Ovary (tissue), 10 donors: ENCODE measurements at places on chromosomes 11 and 22.

- no peak for DNase-seq
Observed at GRCh38 chr22:38172832-38173640, 8.6 kb downstream of the PLA2G6 start.

- no peak for DNase-seq
Observed at GRCh38 chr11:76781807-76782530, 1.2 kb upstream of the TSKU start.

DNA sequence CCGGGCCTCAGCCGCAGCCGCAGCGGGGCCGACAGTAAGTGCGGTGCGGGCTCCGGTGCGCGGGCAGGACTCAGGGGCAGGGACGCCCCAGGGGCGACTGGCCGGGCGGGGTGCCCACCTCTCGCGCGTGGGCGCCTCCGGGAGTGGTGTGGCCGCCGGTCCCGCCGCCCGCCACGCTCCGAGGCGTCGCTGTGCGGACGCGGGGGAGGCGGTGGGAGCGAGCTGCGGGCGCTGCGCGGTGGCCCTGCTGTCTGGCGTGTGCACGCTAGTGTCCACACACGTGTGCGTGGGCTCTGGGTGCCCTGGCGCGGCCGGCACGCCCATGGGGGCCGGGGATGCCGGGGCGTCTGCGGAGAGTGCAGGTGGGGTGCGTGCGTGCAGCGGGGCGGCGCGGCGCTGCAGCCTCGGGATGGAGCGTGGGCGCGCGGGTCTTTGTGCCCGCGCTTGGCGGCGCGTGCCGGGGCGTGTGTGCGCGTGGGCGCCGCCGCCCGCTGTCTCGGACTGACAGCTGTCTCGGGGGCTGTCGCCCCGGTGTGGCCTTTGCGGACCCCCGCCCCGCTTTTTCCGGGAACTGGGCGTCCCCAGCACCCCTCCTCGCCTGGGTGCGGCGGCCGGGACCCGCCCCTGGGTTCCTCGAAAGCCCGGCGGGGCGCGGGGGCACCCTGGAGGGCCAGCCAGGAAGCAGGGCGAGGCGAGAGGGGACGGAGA, 804 bp downstream of the KCNK4 start:
- no peak for DNase-seq

GRCh38 chr11:68962527-68963250, 18.1 kb downstream of the MRGPRD start:
- no peak for DNase-seq

GRCh38 chr22:40056559-40056958, 61.8 kb downstream of the FAM83F start:
- no peak for DNase-seq

DNA sequence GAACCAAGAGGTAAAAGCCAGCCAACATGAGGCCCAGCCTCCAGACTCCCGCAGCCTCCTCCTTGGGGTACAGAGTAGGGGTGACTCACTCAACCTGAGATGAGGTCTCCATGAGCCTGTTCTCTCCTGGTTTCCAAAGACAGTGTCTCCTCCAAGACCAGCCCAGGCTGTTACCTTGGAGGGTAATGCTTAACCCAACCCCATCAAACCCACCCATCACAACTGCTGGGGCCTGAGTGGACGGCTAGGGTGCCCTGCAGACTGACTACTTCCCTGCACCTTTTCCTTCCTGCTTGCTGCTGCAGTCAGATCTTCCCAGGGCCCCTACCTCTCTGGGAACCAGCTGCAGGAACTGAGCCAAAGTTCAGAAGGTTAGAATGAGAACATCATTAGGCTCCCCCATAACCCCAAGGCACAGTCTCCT, 5.1 kb upstream of the NOL12 start:
- no peak for DNase-seq

DNA sequence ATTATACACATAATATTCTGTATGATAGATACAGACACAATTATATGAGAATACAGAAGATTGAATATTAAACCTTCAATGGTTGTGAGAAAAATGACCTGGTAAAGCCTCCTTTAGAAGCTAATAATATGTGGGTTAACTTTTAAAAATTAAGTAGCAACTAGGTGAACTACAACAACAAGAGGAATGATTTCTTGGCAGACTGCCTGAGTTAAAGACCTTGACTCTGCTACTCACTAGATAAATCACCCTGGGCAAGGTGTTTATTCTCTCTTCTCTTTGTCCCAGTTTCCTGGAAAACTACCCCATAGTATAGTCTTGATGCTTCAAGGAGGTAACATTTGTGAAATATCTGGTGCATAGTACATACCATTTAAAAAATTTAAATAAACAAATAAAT, 519.6 kb upstream of the TENM4 start:
- DNase-seq = no peak

- no peak for DNase-seq
Observed at GRCh38 chr22:16936625-16937024, 71.4 kb downstream of the GAB4 start.

- no peak for DNase-seq
Observed at GRCh38 chr11:122277493-122277892, 161.5 kb upstream of the BLID start.

DNA sequence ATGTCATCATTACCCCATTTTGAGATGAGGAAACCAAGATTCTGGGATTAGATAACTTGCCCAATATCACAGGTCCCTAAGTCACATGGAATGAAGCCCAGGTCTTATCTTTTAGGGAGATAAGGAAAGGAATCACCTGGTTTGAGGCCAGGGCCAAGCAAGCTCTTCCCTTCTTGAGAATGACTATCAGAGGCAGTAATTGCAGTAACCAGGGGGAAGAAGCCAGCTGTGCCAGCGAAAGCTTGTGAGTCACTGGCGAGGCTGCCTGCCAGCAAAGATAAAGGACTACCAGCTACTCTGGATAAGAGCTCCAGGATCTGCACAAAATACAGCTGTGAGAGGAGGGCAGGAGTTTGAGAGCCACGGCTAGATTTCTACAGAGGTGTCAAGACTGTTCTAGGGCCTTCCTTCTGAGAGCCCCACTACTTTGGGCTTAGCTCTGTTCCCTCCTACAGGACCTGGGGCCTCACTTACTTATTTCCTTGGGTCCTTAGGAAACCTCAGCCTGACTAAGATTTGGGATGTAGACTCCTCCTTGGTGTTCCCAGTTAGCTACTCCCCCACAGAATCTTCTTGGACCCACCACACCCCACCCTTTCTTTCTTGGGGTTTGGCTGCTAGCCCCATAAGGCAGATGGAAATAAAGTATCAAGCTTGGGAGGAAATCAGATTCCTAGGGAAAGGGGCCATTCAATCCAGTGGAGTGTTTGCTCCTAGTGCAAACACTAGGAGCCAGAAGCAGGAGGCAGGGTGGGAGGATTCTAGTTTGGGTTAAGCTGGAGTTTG, 9.7 kb upstream of the CCKBR start:
- DNase-seq = peak; percentile 66

- DNase-seq = no peak
Observed at GRCh38 chr11:117420143-117420485, 92.5 kb downstream of the CEP164 start.

DNA sequence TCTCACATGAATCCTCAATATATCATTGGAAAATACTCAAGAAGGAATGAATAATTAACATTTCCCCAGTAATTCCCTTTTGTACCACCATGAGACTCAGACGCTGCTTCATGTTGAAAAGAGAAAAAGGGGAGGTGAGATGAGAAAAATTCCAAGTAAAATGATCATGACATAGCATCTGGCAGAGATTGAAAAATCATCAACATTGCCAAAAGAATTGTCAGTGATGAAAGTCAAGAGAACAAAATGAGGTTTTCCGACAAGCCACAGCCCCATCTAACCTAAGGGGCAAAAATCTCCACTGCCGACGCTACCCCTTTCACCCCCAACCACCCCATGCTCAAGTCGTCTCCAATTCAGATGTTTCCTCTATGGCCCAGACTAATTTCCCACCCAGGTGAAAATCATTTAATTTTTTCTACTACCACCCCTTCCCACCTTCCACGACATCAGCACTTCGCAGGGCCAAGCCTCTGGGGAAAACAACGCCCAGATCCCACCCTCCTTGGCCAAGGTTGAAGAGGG, 1.2 kb downstream of the RAB6A start:
- DNase-seq = no peak

DNA sequence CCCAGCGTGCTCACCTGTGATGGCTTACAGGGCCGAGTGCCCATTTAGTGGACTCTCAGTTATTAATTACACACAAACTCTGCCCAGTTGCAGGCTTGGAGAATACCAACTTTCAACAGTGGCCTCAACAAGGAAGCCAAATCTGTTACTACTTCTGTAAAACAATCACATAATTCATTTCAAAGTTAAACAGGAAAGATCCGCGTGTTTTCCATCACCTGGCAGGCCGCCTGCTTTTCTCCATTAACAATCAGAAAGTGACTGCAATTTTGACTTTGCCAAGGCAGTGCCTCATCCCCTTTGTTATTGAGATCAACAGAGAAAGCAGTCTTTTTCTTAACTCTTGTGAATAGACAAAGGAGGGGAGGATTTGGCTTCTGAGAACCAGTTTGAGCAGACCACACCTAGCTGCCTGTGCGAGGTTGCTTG, 77.7 kb downstream of the BARX2 start:
- DNase-seq = no peak

- DNase-seq = no peak
Observed at GRCh38 chr11:124276081-124276480, 19.9 kb downstream of the OR8G5 start.

DNA sequence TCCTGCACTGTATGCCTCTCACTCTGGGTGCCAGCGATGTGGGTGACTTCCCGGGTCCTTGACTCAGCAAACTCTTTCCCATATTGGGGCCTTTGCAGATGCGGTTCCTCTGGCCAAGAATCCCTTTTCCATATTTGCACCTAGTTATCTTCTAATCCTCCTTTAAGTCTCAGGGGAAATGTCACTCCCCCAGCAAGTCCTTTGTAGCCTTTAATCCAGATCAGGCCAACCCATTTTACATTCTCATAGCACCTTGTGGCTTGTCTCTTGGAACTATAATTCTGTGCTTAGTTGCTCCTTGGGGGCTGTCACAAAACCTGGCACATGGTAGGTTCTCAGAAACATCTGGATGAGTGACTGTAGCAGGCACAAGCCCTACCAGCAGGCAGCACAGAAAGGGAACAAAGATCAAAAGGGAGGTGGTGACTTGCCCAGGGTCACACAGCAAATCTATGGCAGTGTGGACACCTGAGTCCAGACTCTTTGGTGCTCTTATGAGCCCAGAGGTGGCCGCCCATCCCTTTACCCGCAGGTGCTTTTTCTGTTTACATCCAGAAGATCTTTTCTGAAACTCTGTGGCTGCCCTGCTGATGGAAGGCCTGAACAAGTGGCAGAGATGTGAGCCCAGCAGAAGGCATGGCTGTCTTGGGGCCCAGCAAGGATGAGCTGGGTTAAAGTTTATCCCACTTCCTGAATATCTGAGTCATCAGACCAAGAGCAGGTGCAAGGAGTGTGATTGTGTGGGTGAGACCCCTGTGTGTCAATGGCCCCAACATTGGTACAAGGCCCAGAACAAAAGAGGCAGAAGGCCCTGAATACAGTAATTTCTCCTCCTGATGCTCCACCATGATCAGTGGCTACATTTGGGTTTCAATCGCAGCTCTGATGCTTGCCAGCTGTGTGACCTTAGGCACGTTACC, 78.6 kb upstream of the GRK3 start:
- DNase-seq = no peak

GRCh38 chr11:71988050-71988449, 10.7 kb upstream of the IL18BP start:
- no peak for DNase-seq

GRCh38 chr11:99988471-99988837, 698.6 kb upstream of the ARHGAP42 start:
- DNase-seq = no peak

DNA sequence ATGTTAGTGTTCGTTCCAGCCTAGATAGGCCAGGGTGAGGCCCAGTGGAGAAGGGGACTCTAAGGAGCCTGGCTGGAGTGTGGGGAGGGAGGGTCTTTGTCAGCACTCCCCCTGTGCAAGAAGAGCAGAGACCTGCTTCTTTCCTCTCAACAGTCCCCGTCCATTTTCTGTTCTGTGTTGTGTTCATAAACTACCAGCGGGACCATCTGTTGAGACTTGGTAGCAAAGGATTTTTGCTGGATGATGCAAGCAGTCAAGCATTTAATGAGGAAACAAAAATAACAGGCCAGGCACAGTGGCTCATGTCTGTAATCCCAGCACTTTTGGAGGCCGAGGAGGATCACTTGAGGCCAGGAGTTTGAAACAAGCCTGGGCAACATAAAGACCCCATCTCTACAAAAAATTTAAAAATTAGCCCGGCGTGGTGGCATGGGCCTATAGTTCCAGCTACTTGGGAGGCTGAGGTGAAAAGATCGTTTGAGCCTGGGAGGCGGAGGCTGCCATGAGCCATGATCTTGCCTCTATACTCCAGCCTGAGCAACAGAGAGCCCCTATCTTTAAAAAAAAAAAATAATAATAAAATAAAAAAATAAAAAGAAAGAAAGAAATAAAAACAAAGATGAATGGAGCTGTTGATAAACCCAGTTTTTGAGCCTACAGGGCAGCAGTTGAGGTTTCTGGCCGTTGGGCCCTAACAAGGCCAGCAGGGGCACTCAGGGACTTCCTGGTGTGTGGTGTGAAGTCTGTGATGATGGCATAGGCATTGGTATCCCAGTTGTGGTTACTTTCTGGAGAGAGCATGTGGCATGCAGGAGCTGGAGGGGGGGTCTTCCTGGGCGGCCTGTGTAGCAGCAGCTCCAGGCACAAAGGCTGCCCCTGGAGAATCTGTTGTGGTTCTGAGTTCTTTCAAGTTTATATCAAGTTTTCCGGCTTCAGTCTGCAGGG, 1.7 kb upstream of the TXNRD2 start:
- no peak for DNase-seq

DNA sequence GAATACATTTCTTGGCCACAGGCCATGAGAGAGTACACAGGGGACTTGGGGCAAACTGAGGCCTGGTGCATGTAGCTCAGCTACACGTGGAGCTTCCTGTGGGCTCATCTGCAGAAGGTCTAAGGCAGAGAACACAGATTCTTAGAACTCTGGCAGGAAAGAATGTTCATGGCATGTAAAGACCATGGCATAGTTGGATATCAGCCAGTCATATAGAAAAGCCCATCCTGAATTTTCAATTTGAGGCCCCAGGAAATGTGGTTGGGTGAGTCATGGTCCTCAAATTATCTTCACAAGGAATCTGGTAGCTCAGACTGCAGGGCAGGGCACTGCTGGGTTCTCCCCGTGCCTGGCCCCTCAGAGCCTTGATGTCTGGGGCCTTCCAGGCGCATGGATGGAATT, 13.7 kb upstream of the ST3GAL4 start:
- no peak for DNase-seq

GRCh38 chr22:49765091-49765771, 62.4 kb downstream of the BRD1 start:
- no peak for DNase-seq

DNA sequence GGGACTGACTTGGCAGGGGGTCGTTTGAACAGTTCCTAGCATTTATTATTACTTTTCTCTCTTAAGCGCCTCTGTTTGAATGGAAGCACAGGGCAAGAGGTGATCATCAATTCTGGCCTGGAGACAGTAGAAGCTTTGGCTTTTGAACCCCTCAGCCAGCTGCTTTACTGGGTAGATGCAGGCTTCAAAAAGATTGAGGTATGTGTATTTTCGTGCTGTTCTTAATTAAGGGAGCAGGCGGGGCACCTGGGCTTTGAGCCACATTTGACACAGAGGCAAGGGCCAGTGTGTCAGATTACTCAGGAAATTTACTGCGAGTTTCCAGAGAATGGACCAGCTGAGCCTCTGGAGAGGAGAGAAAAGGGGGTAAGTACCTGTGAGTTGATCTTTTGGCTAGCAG, 102.4 kb upstream of the SORL1-AS1 start:
- no peak for DNase-seq
